Right renal pelvis (tissue), 4 donors: ENCODE measurements at places on chromosomes 2 and 18. TPM values are rescaled to one million over a fixed set of nuclear protein-coding genes. Genes with fewer than 3 reads are reported as not detected.

GRCh38 chr2:128791120-128791984 is 472.7 kb upstream of the HS6ST1 start:
- no peak for DNase-seq

- DNase-seq: no peak
These were observed 63.5 kb upstream of the CTLA4 start for GRCh38 chr2:203804070-203804469.

The RAB31 gene
- polyA plus RNA-seq: 35.6 TPM

- DNase-seq: no peak
These were observed 33.9 kb downstream of the MEX3C start for GRCh38 chr18:51163543-51163942.

The ERCC3 gene
- 78.8 TPM for polyA plus RNA-seq

GRCh38 chr2:237471438-237472186 is 15.4 kb upstream of the MLPH start:
- no peak for DNase-seq

The SAP130 gene
- polyA plus RNA-seq: 25.1 TPM

DNA sequence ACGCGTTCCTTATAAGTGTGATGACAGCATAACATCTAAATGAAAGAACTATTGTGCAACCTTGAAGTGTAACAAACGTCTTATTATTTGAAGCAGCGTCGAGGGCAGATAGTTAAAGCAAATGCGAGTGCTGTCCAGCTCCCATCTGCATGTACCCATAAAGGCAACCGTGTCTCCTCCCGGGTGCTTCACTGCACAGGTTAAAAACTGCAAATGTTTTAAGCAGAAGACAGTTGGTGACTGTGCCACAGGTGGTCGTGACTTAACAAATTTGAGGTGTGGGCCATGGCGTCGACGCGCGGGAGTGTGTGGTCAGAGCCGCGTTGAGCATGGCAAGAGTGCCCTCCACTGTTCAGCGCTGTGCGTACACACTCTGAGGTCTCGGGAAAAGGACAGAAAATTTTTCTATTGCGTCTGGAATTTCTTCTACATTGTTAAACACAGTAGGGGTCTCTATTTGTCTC is 6.4 kb downstream of the SALL3 start:
- no peak for DNase-seq

DNA sequence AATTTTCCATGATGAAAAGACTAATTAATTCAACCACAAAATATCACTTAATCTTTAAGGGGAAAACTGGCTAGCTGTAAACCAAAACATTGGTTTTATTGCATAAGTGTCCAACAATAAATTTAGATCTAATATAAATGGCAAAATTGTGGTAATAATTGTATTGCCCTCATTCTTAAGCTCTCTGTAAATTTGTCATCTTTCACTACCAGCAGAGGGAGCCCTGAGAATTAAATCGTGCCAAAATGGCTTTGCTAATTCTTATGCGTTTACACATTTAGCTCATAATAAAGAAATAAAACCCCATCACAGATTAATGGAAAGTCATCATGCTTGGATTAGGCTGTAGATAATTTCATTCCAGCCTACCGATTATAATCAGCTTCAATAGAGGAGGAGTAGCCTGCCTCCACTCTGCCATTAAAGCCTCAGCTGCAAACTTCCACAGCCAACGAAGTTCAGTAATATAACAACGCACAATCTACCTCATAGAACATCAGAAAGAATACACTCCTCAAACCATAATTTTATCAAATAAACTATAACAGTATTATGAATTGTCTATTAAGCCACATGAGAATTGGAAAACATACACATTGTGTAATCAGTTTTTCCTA is 70.0 kb upstream of the ATP5MC3 start:
- DNase-seq: no peak

DNA sequence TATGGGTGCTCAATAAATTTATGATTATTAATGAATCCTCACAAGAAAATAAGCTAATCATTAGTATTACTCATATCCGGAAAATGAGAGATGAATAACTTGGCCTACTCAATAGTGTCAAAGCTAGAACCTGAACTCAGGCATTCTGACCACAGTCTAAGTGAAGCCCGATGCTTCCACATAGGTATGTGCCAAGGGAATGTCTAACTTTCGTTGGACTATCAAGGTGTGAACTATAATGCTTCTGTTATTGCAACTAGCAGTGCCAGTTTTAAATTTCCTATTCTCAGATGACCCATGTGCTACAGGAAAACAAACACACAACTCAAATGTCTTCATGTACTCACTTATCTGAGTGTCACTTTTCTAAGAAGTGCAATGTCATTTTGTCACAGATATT is 1.8 kb downstream of the BARD1 start:
- DNase-seq: no peak

The TMEM150A gene
- polyA plus RNA-seq: 39.3 TPM

The XRCC5 gene
- polyA plus RNA-seq: 396 TPM

The GULP1 gene
- polyA plus RNA-seq: 70.3 TPM

The CLIP4 gene
- 16.2 TPM for polyA plus RNA-seq

DNA sequence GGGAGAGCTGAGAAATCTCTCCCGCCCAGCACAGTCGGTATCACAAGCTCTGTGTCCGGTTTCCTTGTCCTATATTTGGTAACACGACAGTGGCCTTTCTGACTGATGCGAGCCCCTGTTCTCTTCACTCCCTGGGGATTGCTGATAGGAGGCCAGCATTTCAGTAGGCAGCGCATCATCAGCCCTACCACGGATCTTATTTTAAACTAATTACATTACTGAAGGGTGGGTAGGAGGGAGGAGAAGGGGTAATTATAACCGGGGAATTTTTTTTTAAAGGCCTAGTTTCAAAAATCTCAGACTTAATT is 125.6 kb upstream of the LGALSL start:
- no peak for DNase-seq

DNA sequence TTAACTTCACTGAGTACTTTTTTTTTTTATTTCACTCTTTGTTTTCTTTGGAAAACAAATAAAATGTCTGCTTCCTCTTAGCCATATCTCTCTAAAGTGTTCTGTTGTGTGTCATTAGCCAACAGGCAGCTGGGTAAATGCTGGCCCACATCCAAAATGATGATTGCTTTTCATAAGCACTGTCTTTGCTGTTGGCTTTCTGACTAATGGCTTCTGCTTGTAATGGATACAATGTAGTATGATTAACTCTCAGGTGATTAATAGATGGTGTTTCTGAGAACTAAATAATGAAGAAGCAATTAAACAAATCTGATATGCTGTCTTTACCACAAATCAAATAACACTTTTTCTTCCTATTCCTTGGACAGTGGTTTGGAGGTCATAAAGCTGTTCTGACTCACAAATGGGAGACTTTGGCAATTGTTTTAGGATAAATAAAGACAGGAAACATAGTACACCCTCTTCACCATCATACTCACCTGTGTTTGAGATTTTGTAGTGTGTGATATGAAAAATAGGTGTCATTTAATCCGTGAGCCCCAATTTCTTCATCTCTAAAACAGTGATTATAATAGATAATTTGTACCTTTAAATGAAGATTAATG is 888.4 kb downstream of the TSN start:
- no peak for DNase-seq

DNA sequence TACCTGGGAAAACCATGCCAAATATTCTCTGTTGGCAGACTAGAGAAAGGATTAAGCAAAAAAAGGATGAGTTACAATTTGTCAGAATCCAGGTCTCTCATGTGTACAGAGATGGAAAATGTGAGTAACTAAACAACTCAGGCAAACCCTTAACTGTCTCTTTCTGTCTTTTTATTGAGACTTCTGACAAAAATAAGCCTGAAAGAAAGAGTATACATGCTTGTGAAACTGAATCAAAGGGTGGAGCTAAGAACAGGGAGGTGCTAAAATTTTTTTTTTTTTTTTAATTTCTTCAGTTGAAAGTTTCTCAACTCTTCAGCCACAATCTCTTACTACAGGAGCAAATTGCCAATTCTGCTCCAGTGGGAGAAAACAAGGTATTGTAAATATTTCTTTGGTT is at the start of gene SERPINB10:
SERPINB10 (plus strand) TSS at position 295 of the 400 bp plus-strand sequence. CDS start 7,553 bp downstream, outside the sequence.
- no peak for DNase-seq

DNA sequence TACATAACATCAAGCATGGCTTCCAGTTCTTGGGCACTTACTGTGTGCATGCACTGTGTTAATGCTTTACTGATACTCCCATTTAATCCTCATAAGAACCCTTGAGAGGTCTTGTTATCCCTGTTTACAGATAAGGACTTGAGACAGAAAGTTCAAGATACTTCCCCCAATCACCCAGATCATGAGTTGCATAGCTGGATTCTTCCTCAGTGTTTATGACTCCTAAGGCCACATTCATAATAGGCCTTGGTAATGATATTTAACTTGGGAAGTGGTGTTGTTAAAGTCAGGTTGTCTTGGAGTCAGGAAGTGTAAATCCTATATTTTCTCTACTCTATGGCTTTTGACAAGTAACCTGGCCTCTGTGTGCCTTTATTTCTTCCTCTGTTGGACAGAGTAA is 22.7 kb downstream of the NOSTRIN start:
- no peak for DNase-seq

GRCh38 chr18:27964811-27965210 is 212.1 kb downstream of the CDH2 start:
- no peak for DNase-seq

DNA sequence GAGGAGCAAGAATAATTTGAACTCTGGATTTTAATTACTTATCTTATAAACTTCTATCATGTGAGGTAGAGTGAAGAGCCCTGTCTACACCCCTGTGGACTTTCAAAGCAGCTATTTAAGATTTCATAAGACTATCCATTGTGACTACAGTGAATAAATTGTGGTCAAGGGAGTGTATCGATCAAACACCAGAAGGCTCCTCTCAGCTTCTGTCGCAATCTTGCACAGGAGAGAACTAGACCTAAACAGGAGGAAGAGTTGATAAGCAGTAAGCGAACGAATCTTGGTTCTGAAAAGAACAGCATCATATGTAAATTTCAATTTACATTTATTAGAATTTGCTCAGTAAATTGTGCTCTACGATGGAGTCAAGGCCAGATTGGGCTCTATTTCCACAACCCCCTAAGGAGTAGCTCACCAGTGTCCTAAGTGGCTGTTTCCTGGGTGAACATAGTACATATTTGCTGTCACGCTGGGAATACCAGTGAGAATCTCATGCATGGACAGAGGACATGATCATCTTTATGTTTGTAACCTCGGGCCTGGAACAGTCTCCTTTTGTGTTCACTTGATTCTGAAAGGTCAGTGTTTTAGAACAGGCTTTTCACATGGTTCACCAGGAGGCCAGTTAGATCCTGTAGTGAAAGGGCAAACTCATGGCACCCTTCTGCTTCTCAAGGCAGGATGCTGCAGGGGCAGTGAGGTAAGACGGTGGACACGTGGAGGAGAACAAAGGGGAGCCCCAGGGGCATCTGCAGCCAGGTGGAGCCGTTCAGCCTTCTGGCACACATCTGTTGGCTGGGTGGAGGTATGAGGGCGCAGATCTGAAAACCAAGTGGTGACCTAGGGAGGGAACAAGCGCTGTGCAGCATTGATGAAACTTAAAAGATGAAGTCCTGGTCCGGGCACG is 33.3 kb downstream of the NPAS2 start:
- no peak for DNase-seq

The GRHL1 gene
- polyA plus RNA-seq: 5.7 TPM
